Subcutaneous preadipocyte (primary cell): ENCODE measurements at places on chromosomes 2 and 18. TPM values are rescaled to one million over a fixed set of nuclear protein-coding genes. Genes with fewer than 3 reads are reported as not detected.

The NPPC gene
- total RNA-seq, result not detected in 2 replicates

The RTKN gene
- total RNA-seq, result 9.6 and 11.0 TPM in 2 replicates

The CNRIP1 gene
- total RNA-seq, result 36.0 and 40.1 TPM in 2 replicates

The PSMA8 gene
- not detected in 2 replicates for total RNA-seq

The CPS1 gene
- total RNA-seq, result 15.4 and 35.2 TPM in 2 replicates
